ENCODE measurements at places on chromosomes 12 and 14.
A peak's percentile ranks its signal among the peaks of the same experiment; 100 is the strongest.

GRCh38 chr12:6852651-6853354, 853 bp downstream of the USP5 start:
- peak; percentile 73 for DNase-seq

DNA sequence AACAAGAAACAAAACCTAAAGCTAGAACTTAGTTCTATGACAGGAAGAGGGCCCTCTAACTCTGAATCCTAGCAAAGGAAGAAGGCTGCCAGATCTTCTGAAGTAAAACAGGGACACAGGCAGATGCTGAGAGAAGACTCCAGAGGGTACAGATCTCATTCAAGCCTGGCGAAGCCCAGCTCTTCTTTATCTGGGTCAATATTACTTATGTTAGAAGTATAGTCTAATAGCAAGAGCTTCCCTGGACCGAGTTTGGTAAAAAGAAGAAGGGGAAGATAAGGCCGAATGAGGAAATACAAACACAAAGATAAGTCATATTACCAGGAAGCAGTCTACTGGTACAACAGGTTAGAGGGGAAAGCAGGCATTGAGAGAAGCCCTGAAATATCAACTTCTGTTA, 79.9 kb upstream of the CCDC91 start:
- DNase-seq: peak; percentile 27

DNA sequence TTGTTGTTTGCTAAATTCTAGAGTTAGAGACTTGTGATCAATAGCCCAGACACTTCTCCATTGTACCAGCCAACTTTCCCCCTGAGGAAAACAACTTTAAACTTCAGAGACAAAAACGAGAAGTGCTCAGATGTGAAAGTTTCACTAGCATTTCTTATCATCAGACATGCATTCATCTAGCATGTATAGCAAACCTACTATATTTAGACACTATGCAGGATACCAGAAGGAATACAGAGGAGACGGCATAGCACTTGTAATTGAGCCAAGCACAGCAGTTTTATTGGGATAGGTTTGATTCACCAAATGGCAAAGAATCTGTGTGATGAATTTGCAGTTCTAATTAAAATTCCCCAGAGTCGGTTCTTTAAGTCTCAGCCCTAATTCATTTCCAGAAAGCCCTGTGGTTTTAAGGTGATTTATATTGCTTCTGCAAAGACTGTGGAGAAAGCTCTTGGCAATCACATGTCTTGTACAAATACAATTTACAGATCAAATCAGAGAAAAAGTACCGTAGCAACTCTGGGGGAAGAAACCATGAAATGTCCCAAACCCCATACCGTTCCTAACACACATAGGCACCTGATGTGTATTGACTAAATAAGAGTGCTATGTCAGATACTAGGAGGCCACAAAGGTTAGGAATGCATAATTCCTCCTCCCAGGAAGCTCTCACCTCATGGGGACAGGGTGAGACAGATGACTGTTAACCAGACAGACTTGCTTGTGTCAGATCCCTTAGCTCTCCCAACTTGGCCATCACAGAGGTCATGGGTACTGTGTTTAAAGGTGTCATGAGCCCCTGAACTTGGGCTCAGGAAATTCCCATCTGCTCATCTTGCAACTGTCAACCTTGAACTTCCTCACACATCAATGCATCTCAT, 69.6 kb upstream of the KRAS start:
- DNase-seq: no peak

GRCh38 chr14:74504412-74504811, 10.8 kb downstream of the ISCA2 start:
- no peak for DNase-seq

DNA sequence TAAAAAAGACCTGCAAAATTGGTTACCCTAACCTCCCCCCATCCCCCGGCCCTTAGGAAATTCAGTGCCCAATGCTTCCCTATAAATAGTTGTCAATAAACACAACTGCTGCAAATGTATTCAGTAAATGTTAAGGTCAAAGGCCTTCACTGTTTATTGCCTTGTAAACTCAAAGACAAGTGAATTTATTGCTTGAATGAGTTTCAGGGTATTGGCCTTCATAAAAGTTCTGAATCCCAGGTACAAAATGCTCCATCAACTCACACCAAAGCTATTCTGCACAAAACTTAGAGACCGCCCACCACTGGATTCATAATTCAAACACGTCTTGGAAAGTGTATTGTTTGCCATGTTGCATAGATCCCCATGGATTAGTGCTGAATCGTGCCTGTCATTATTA, 63.3 kb upstream of the CDKN3 start:
- no peak for DNase-seq

- DNase-seq: no peak
Observed at GRCh38 chr14:52349731-52350130, 35.6 kb downstream of the PTGER2 start.

DNA sequence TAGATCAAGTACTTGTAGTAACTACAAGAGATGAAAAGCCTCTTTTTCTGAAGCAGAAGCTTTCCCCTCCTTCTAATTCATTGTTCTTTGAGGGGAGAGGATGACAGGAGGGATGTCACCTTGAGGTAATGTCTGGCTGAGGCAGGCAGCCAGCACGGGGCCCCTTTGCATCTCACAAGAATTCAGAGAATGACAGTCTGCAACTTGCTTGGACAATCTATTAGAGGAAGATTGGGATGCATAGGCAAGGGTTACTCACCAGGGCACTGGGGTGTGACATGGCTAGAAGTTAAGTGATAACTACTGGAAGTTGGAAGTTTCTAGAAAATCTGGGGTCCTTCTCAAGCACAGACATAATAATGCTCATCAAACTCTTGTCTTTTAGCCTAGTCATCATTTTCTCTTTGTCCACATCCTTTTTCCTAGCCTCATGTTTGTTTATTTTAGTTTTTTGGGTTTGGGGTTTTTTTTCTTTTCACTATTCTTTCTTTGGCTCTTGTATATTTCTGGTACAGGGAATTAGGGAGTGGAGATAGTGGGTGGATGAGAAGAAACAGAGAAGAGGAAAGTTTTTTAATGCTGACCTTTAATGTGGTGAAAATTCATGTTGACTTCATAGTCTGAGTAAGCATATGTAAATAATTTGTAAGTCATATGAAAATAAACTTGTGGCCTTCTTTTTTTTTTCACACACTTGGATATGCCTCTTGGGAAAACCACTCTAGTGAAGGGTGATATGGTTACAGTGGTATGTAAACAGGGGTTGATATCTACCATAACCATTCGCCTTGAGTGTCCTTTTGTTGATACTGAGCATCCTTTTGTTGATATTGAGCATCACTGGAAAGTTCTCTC, 55.1 kb downstream of the TTLL5 start:
- DNase-seq: no peak

DNA sequence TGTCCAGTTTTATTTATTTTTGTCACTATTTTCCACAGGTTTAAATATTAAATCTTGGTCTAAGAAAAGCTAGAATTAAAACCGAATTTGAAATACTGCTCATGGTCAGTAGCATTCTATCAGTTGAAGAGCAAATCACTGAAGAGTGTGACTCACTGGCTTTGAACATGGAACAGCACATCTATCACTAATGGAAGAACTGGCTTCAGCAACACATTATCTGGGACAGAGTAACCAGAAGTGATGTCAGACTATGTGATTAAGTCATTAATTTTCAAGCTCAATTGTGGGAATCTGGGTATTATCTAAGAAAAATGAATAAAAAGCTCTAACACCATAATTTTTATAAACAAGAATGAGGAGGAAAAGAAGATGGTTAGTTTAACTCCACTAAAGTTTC, 527.5 kb downstream of the TMTC2 start:
- no peak for DNase-seq

DNA sequence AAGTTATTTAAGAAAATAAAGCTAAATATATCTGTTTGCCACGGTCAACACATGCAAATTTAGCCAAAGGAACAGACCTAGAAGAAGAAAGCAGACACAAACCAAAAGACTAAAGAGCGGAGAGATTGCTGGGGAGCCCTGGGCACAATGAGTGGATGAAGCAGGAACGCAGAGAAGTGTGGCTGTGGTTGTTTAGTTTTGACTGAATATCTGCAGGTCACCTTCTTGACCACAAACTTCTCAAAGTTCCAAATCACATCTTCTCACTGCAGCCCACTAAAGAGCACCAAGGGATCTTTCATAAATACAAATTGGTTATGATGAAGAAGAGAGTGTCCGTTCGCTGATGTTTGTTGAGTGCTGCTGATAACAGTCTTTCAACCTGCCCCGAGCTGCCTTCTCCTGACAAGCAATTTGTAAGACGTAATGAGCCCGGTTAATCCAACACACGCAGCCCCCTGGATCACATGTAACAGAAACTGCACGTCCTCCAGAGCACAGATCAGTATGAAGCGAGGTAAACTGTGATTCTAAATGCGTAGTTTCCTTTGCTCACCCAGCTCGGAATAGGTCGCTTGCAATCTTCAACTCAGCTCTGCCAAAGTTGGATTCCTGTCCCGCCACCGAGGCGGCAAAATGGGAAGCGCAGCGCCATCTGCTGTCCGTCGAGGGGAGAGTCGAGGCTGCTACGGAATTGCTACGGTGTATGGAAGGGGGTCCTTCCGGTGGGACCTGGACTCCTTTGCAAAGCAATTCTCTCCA, 120.8 kb downstream of the GXYLT1 start:
- DNase-seq: peak; percentile 76

DNA sequence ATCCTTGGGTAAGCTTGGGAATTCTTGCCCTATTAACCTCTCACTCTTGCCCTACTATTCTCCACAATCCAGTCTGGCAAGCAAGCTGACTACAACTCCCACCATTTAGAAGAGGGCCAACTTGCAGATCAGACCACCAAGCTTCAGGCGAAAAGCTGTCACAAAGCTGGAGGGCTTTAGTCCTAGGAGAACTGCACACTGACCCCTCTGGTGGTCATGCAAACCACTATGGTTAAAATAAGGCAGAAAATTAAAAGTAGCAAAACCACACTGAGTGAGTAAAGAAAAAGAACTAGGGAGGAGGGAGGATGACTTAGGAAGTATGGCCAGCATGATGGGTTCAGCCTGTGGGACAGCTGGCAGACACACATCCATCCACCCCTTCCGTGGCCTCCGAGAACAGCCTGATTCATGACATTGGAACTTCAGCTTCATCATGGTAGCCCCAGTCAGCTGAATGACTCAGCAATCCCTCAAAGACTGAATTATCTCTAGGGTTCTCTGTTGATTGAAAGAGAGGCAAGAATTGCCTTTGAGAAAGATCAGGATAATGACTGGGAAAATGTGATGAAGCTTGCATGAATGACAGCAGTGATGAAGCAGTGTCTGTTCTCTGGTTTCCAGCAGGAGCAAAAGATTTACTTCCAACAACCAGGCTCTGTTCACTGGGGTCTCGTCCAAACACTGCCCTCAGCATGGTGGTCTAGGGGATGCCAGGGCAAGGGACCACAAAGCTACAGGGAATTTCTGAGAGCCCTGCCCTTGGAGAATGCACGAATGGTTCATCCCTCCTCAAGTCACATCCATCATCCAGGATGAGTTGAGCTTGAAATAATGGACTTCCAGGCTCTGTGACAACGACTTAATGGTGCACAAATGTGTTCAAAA, 24.4 kb downstream of the PITPNM2 start:
- DNase-seq: peak; percentile 98

DNA sequence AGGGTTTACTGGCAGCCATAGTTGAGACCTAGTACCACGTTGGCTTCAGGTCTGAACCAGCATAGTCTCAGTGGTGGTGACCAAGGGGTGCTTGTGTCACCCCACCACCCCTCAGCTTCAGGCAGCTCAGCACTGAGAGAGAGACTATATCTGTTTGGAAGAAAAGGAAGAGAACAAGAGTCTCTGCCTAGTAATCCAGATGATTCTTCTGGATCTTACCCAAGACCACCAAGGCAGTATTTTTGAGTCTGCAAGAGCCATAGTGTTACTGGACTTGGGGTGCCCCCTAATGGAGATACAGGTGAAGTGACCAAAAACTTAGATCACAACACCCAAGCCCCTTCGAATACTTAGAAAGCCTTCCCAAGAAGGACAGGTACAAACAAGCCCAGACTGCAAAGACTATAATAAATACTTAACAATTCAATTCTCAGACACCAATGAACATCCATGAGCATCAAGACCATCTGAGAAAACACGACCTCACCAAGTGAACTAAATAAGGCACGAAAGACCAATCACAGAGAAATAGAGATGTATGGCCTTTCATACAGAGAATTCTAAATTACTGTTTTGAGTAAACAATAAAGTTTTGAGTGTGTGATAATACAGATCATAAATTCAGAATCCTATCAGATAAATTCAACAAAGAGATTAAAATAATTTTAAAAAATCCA, 107.0 kb downstream of the HELB start:
- DNase-seq: peak; percentile 85

- DNase-seq: no peak
Observed at GRCh38 chr14:99872786-99873440, 79.7 kb downstream of the EML1 start.

- no peak for DNase-seq
Observed at GRCh38 chr14:77306416-77306815, 14.3 kb downstream of the POMT2 start.

GRCh38 chr12:122356192-122356635, 66.3 kb downstream of the CLIP1 start:
- DNase-seq: peak; percentile 83
